ENCODE measurements at places on chromosomes 1 and 21. TPM values are rescaled to one million over a fixed set of nuclear protein-coding genes. Genes with fewer than 3 reads are reported as not detected.

DNA sequence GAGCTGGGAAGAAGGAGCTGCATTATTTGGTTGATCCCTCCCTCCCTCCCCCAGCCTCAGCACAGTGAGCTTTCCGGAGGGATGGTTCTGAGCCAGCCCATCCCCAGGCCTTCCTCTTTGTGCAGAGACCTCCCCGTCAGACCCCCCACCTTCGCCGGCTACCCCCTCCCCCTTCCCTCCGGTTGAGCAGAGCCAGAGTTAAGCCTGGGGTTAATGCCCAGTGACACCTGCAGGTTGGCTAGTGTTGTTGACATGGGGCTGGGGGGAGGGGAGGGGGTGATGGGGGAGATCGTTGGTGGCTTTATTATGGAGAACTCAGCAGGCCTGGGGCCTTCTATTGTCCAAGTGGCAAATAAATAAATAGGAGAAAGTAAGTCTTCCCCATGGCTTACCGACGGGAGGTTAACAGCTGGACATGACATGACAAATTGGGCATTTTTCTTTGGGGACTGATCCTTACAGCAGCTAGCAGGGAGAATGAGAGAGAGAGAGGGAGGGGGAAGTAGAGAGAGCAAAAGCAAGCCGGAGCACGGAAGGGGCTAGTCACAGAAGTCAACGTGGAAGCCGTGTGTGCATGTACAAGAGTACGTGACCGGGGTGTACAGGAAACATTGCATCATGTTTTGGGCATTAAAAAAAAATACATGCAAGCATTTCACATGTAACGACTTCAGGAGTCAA lies 131.1 kb downstream of the TMEM53 start:
- no peak for DNase-seq

DNA sequence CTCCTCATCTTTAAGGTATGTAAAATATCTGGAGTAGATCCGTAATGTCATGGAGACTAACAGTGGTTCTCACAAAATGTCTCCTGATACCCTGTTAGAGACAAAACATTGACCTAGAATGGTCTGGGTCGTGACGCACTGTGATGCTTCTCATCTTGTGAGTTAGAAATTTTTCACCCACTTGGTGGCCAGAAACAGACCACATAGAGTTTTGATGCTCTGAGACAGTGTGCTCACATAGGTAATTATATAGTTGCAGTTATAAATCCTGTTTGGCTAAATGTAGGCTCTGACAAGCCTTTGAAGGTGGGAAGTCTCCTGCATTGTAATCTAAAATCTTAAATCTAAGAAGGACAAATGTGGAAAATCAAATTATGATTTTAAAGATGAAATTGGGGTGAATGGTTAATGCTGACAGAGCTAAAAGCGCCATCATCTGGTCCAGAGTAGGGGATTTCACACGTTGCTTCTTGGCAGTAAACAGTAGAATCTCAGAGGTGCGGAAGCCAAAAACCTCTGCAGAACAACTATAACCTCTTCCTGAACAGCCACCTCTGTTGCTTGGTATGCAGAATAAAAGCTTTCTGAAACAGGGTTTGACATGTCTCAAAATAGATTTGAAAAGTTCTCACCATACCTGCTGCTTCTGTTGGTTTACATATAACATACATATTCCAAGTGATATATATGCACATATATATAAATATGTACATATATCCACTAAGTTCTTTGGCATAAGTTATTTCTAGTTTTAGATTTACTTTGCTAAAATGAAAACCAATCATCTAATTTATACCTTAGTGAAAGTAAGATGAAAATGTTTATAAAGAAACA lies 17.1 kb downstream of the RPAP2 start:
- no peak for DNase-seq

DNA sequence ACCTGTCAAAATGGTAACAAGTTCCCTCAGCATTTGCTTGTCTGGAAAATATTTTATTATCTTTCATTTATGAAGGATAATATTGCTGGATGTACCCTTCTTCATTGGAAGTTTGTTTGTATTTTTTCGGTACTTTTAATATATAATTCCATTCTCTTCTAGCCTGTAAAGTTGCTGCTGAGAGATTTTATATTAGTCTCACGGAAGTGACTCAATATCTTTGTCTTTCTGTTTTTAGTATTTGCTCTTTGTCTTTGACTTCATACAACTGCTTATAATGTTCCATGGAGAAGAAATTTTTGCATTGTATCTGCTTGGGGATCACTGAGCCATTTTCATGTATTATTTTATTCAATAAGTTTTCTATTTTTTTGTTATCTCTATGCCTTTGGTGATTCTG lies 1777.5 kb downstream of the BRINP3 start:
- DNase-seq, result no peak

DNA sequence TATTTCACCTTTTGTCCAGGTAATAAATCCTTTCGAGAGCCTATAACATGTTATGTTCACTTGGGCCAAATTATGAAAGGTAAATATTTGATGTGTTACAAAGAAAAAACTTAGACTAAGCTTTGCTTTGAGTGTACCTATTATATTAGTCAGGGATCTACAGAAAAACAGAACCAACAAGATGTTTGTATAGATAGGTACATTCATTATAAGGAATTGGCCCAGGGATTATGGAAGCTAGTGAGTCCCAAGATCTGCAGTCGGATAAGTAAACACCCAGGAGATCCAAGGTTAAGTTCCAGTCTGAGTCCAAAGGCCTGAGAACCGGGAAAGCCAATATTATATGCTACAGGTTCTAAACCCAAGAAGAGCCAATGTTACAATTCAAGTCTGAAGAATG lies 234.5 kb downstream of the NRIP1 start:
- DNase-seq, result no peak

DNA sequence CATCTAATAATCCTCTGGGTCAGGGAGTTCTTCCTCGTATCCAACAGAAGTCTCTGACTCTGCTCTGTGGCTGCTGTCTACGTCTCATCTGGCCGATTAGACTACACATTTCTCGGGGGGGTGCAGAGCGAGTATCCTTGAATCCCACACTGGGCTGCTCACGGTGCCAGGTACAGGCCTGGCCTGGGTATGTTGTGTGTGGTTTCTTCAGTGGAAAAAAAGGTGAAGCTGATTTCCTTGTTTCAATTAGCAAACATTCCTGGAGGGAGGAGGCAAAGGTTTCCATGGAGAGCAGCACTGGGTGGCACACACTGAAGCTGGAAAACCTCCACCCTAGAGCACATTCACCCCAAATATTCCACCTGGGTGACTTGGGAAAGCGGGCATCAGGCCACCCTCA lies 2.0 kb upstream of the RAB7B start:
- DNase-seq, result no peak

GRCh38 chr1:81463936-81464837 lies 336.5 kb upstream of the ADGRL2 start:
- no peak for DNase-seq

DNA sequence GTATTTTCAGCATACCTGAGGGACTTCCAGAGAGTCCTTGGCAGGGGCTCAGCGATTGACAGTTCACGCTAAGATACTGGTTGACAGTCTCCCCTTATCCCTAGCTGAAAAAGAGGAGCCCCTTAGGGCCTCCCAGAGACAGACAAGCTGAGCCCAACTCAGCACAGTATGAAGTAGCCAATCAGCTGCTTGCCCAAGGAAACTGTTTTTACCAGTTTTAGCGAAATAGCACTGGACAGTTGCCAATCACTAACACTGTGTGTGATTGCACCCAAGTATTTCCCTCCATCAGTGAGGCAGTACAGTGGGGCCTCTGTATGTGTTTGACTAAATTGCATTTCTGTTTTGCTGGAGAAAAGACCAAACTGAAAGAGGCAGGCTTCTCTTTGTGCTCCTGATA lies 27.0 kb downstream of the KHDRBS1 start:
- no peak for DNase-seq

GRCh38 chr1:15004396-15004795 lies 149.2 kb upstream of the TMEM51 start:
- DNase-seq, result no peak

GRCh38 chr1:176801514-176802020 lies 338.6 kb downstream of the PAPPA2 start:
- no peak for DNase-seq

- DNase-seq, result no peak
These were observed 4.2 kb downstream of the TTC22 start for GRCh38 chr1:54796902-54797301.

GRCh38 chr1:30088594-30088993 lies 634.8 kb downstream of the MATN1 start:
- DNase-seq, result no peak

GRCh38 chr1:110426854-110427253 lies 19.4 kb upstream of the LAMTOR5 start:
- DNase-seq, result no peak

ACKR1 gene
- 33.5 TPM for total RNA-seq

PROK1 gene
- not detected for total RNA-seq

GBP5 gene
- 1.1 TPM for total RNA-seq

Data from sigmoid colon (tissue), 7 donors.